ENCODE measurements at places on chromosomes 6 and 20.
A peak's percentile ranks its signal among the peaks of the same experiment; 100 is the strongest.

GRCh38 chr6:29183594-29183993 is 12.9 kb downstream of the OR2J2 start:
- DNase-seq, result no peak

DNA sequence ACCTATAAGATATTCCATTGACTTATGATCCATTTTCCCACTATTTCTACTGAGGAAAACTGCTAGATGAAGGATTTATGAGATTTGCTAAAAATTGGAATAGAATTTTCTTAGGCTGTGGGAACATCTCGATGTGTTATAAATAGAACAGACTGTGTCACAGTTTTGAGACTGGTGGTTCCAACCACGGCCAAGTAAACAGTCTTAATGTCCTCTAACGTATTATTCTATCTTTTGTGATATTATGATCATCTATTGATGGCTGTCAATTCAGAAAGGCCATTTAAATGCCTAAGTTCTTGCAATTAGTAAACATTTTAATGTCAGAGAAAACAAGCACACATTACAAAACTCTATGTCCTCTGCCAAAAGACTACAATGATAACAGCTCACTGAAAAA is 71.5 kb upstream of the PLN start:
- no peak for DNase-seq

GRCh38 chr20:62576815-62577489 is 65.4 kb upstream of the SLCO4A1 start:
- DNase-seq, result no peak

- no peak for DNase-seq
Measured at GRCh38 chr20:7214081-7214740, 446.7 kb downstream of the BMP2 start.

GRCh38 chr6:42901538-42901957 is 14.3 kb upstream of the PTCRA start:
- DNase-seq, result peak; percentile 91

GRCh38 chr6:154378518-154378917 is 21.9 kb upstream of the IPCEF1 start:
- DNase-seq, result no peak

All from suppressor macrophage treated with lipopolysaccharide for 4 hours (primary cell).